ENCODE measurements at places on chromosomes 2 and 18.

GRCh38 chr2:241274127-241274526 is 41.3 kb downstream of the HDLBP start:
- no peak for DNase-seq

DNA sequence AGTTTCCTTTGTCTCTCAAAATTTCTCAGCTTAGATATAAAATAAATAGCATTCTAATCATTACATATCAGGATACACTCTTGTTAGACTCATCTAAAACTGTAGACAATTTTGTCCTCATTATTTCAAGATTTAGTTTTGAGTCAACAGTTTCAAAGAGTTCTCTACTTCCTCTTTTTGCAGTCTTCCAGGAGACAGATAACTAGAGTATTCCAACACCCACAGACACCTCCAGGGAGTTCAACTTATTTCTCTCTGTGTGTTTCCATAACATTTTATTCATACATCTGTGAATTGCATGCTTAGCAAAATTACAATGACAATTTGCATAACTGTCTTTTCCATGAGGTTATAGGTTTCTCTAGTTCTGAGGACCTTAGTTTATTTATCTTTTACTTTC is 166.6 kb upstream of the HNMT start:
- DNase-seq = no peak

DNA sequence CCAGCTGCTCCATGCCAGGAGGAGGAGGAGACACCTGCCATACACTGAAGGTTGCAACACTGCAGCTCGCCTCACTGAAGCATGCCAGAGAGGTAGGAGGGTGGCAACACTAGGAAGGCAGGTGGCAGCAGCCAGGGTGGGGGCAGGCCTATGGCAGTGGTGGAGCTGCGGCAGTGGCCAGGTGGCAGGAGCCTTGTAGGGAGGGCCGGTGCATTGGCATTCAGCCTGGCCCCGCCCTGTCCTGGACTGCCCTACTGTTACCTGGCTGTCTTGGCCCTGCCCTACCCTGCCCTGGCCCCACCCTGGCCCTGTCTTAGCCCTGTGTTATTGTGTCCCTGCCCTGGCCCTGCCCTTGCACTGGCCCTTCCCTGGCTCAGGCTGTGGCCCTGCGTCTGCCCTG is 7.4 kb upstream of the ANKRD62 start:
- DNase-seq = no peak

DNA sequence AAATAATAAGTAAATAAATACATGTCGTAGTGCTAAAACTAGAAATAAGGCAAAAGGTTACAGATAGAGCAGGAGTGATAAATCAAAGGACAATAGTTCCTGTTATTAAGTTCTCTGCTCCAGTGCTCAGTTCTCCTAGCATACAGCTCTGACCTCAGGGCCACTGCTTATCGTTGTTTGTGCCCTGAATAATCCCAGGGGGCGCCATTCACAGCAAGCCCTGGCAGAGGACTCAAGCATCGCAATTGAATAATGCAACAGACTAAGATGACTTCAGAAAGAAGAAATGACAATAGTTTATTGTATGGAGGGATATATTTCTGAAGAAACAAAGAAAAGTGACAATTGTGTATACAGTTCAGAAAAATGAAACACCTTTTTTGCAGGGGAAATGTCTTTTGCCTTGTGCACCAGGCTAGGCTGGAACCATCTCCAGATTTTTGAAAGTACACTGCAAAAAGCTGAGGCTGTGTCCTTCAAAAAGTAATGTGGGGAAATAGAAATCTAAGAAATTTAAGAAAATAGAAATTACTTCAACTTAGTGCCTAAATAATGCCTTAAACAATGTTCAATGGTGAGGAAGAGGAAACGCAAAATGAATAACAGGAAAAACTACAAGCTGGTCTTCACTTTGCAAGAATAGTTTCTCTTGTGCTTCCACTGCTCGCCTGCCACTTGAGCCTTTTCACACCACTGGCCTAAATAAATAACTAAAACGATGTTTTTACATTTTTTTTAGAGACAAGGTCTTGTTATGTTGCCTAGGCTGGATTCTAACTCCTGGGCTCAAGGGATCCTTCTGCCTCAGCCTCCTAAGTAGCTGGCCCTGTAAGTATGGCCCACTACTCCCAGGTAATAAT is 19.0 kb upstream of the CCNYL1 start:
- DNase-seq = peak; percentile 51

- DNase-seq = no peak
Measured at GRCh38 chr2:134246154-134246874, 7.6 kb upstream of the MGAT5 start.

DNA sequence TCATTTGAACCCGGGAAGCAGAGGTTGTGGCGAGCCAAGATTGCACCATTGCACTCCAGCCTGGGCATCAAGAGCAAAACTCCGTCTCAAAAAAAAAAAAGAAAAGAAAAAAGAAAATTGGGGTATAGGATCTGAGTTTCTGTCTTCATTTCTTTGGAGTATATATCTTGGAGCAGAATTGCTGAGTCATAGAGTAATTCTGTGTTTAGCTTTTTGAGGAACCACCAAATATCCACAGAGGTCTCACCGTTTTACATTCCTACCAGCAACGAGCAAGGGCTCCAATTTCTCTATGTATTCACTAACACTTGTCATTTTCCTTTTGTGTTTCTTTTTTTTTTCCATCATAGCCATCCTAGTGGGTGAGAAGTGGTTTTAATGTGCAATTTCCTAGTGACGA is 87.6 kb upstream of the TEX51 start:
- no peak for DNase-seq

- DNase-seq = no peak
Measured at GRCh38 chr18:24658302-24658701, 197.9 kb downstream of the HRH4 start.

DNA sequence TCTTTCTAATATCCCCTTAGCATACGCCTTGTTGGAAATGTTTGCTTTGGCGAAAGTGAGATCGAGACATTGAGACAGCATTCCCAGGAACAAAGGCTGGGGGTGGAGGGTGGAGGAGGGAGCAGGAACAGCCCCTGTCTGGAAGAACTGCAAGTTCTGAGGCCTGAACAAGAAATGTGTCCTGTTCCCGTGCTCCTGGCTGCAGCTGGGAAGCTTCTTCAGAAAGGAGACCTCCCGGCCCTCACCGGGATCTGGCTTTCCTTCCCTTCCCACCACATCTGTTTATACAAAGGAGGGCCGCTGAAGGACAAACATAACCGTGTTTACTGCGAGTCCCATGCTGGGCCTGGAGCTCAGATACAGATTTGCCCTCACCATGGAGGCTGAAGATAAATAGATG is 35.9 kb downstream of the AFF3 start:
- DNase-seq = no peak

GRCh38 chr2:33287507-33288005 is 188.9 kb upstream of the RASGRP3 start:
- DNase-seq = no peak

DNA sequence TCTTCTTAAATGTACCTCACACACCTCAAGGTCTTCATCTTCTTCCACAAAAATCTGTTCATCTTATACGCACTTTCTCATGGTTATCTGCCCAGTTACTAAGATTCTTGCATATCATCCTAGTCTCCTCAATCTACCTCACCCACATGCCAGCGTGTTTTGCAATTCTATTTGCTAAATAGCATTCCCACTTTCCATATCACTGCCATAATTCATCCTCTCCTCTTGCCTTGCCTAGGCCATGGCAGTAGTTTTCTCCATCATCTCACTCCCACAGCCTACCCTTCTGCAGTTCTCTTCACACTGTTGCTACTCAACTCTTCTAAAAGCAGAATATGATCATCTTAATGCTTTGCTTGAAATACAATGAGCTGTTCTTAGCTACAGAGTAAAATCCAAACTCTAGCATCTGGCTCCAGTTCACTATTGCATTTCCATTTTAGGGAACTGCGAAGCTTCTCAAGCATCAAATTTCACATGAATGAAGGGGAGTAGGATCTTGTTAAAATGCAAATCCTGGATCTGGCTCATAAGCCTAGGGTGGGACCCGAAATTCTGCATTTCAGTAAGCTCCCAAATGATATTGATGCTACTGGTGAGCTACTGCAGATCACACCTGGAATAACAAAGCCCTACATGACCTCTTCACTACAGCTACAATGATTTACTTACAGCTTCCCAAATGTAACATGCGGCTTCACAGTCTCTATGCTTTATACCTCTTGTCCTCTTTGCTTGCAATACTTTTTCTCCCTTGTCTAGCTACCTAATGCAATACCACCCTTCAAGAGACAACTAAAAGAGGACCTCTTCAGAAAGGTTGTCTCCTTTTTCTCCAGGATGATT is 293.9 kb downstream of the SATB2 start:
- no peak for DNase-seq

GRCh38 chr2:69985216-69985615 is 23.8 kb upstream of the ASPRV1 start:
- DNase-seq = no peak

- no peak for DNase-seq
Measured at GRCh38 chr2:165777522-165778186, 16.4 kb downstream of the GALNT3 start.

- DNase-seq = no peak
Measured at GRCh38 chr2:203687165-203687564, 19.3 kb upstream of the CD28 start.

DNA sequence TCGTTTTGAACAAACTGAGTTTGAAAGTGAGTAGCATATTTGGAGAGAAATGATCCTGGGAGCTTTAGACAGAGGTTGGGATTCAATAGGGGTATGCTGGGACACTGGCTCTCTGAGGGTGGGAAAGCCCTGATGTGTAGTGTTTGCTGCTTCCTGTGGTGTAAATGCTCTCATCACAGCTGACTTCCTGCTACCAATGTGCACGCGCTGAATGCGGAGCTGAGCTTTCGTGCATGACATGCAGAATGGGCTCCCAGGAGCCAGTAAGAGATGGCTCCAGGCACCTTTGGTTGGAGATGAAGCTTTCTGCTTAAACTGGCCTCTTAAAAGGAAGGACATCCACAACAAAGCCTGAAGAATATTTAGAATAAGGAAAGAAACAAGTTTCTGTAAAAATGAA is 224.1 kb upstream of the CCDC150 start:
- peak; percentile 28 for DNase-seq

DNA sequence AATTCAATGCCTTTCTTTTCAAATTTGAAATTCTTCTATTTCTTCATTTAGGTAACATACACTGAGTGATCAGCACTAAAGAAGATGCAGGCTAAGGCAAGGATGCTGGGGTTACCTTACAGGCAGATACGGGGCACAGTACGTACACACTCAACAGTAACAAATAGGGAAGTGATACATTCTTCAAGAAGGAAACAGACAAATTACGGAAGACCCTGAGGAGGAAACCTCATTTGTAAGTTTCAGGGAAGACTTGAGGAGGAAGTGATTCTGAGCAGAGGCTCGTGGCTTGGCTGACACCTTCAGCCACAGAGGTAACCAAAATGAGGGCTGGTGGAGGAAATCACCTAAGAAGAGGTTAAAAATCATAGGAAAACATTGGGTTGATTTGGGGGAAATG is 1108.3 kb upstream of the KLHL29 start:
- no peak for DNase-seq

All from GM13977 (cell line).